RWPE1 (cell line): ENCODE measurements at places on chromosomes 12 and 14.

DNA sequence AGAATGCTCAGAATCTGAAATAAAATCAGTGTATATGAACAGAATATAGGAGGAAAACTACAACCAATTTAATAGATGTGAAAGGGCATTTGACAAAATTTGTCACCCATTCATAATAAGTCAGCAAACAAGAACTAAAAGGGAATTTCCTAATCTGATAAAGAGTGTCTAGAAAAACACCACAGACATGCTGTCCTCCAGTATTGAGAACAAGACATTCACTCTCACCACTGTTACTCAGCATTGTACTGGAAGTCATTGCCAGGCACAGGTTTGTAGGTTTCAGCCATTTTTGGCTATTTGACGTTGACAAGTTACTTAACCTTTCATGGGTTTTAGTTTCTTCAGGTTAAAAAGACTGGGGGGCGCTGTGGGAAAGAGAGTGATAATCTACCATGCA lies 13.2 kb downstream of the EIF2S1 start:
- no peak for DNase-seq

- DNase-seq = no peak
Observed at GRCh38 chr12:43332977-43333640, 218.9 kb downstream of the ADAMTS20 start.

- no peak for DNase-seq
Observed at GRCh38 chr14:105377555-105378182, 20.7 kb upstream of the TEX22 start.

- DNase-seq = no peak
Observed at GRCh38 chr12:8734873-8735381, 37.1 kb downstream of the RIMKLB start.

GRCh38 chr12:76641961-76642360 lies 82.4 kb upstream of the OSBPL8 start:
- DNase-seq = no peak
